ENCODE measurements at places on chromosomes 4 and X.

DNA sequence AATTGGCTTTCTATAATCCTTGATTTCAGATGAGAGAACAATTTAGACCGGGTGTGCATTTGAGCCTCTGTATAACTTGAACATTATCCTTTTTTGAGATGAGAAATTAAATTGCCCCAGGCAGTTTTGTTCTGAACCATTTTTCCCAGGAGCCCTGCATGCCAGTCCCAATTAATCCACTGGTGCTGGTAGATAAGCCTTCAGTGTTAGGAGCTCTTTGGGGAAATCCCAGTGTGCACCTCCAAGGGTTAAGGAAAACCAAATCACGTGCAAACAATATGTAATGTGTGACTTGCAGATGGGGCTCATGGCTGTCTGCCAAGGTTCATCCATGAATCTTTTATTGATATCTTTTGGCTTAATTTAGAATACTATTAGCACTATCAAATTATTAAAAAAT, 43.2 kb downstream of the KIT start:
- no peak for DNase-seq

- no peak for DNase-seq
Observed at GRCh38 chrX:41276661-41277506, 57.1 kb upstream of the DDX3X start.

- no peak for DNase-seq
Observed at GRCh38 chr4:17058536-17058915, 160.1 kb upstream of the LDB2 start.

GRCh38 chrX:78540171-78540570, 119.0 kb downstream of the RTL3 start:
- no peak for DNase-seq

DNA sequence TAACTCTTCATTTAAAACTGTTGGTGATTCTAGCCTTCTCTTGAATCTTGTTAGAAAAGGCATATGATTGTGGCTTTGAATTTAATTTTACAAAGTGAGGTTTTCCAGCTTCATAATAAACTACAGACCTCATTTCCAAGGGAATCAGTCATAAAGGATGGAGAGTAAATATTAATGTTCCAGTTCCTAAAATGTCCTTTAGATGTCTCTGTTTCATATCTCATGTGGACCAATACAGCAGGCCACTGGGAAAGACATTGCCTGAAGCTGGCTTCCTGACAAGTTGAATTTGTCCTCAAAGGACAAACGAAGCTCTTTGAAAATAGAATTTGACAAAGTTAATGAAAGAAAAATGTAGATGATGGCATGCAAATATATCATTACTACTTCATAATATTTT, 125.4 kb downstream of the ZNF330 start:
- no peak for DNase-seq

- no peak for DNase-seq
Observed at GRCh38 chrX:33725535-33726210, 406.4 kb downstream of the FAM47A start.

GRCh38 chrX:10636337-10636736, 16.0 kb upstream of the MID1 start:
- no peak for DNase-seq

- no peak for DNase-seq
Observed at GRCh38 chr4:56250776-56251175, 136.5 kb downstream of the AASDH start.

DNA sequence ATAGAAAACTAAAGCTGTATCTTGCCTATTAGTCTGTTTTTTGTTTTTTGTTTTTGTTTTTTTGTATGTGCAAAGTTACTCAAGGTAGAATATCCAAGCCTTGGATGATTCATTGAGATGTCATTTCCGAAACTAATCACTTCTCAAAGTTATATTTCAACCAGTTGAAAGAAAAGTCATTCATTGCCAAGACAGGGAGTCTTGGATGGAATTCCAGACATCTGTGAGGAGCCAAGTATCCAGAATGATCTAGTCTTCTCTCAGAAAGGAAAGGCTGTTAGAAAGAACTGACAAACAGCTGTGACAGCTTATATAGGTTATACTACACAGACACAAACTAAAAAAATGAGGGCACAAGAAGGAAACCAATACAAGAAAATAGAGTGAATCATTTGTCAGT, 141.1 kb upstream of the NDST3 start:
- no peak for DNase-seq

GRCh38 chr4:58761563-58761962, 1651.4 kb upstream of the IGFBP7 start:
- DNase-seq, result no peak

GRCh38 chr4:118954246-118954645, 65.6 kb downstream of the SYNPO2 start:
- no peak for DNase-seq

GRCh38 chrX:21741364-21741763, 16.6 kb downstream of the SMPX start:
- DNase-seq, result no peak

GRCh38 chrX:3811331-3812311, 98.2 kb upstream of the PRKX start:
- no peak for DNase-seq

All from activated CD8-positive, alpha-beta memory T cell treated with anti-CD3 and anti-CD28 coated beads for 4 hours (primary cell).